ENCODE measurements at places on chromosomes 12 and 14. TPM values are rescaled to one million over a fixed set of nuclear protein-coding genes. Genes with fewer than 3 reads are reported as not detected.

GRCh38 chr14:73695997-73696396 is 18.2 kb downstream of the PNMA1 start:
- DNase-seq, result no peak

MGP gene
- 500 TPM for total RNA-seq

DNA sequence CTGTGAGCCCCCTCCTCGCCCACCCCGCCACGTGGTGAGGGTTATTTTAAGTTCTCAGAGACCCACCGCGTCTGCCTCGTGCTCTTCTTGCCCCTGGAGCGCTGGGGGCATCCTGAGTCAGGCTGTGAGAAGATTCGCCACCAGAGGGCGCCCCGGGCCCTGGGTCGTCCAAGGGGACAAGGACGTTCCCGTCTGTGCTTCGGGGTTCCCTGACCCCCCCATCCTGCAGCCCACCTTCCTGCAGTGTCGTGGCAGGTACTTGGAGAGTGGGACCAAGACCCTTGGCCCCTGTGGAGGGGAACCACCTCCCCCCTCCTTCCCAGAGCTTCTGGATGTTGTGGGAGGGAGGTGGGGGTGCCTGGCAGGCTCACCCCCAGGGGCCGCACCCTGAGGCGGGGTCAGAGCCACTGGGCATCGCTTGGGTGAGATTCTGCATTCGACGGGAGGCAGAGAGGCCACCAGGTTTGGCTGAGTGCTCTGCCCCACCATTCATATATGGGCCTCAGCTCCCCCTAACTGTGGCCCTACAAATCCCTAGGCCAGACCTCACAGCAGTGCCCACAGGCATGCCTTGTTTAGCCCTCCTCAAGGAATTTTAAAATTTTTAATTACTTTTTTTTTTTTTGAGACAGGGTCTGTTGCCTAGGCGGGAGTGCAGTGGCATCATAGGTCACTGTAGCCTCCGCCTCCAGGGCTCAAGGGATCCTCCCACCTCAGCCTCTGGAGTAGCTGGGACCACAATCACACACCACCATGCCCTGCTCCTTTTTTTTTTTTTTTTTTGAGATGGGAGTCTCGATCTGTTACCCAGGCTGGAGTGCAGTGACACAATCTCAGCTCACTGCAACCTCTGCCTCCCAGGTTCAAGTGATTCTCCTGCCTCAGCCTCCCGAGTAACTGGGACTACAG is 17.0 kb downstream of the RHOF start:
- peak; percentile 64 for DNase-seq

SLC17A8 gene
- 0.35 TPM for total RNA-seq

CCDC197 gene
- 0.04 TPM for total RNA-seq

GRCh38 chr12:7989827-7990491 is 42.6 kb upstream of the FOXJ2 start:
- DNase-seq, result peak; percentile 61

GRCh38 chr12:106605254-106605653 is 22.4 kb downstream of the RFX4 start:
- no peak for DNase-seq

- DNase-seq, result no peak
Measured at GRCh38 chr12:102964872-102965271, 7.4 kb downstream of the ASCL1 start.

- DNase-seq, result no peak
Measured at GRCh38 chr14:101082036-101082435, 178.5 kb upstream of the RTL1 start.

PRPH gene
- total RNA-seq, result 1.4 TPM

ALX1 gene
- total RNA-seq, result 0.62 TPM

GRCh38 chr12:42589465-42590329 is at the start of gene PRICKLE1:
PRICKLE1 (minus strand) TSS chr12:42589746; CDS start chr12:42472516, 117,230 bp downstream.
- DNase-seq, result peak; percentile 83

KIF5A gene
- 0.04 TPM for total RNA-seq

GRCh38 chr12:53956914-53957536 is 2.3 kb downstream of the HOXC12 start:
- no peak for DNase-seq

DNA sequence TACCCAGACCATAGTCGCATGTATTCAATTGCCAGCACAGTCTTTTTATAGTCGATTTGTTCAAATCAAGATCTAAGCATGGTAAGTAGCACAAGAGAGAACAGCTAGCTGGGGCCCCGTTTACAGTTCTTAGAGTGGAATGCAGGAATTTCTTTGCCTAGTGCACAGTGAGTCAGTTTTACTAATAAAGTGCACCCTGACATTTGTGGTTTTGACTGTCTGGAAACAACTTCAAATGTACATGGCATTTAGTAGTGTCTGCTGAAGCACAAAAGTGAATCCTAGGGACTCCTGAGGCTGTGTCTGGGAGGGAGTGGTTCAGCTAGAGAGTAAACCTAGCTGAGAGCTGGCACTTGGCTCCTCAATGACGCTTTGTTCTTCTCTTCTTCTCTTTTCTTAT is 64.9 kb downstream of the TMX1 start:
- DNase-seq, result no peak

DNA sequence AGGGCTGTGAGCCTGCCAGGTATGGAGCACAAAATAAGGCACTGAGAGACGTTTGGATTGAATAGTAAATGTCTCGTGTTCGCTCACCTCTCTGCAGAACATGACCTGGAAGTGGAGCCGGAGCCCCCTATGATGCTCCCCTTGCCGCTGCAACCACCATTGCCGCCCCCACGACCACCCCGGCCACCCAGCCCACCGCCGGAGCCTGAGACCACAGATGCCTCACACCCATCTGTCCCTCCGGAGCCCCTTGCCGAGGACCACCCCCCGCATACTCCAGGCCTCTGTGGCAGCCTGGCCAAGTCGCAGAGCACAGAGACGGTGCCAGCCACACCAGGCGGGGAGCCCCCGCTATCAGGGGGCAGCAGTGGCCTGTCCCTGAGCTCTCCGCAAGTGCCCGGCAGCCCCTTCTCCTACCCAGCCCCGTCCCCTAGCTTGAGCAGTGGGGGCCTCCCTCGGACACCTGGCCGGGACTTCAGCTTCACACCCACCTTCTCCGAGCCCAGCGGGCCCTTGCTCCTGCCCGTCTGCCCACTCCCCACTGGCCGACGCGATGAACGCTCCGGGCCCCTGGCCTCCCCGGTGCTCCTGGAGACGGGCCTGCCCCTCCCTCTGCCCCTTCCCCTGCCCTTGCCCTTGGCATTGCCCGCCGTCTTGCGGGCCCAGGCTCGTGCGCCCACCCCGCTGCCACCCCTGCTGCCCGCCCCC is 18.7 kb downstream of the SETD1B start:
- DNase-seq, result no peak

- DNase-seq, result peak; percentile 29
Measured at GRCh38 chr12:40646911-40647310, 45.3 kb upstream of the CNTN1 start.

GZMH gene
- total RNA-seq, result 0.40 TPM

- DNase-seq, result peak; percentile 5
Measured at GRCh38 chr12:18139254-18139653, 49.3 kb upstream of the RERGL start.

GRCh38 chr14:75717729-75718128 is 56.7 kb downstream of the TTLL5 start:
- no peak for DNase-seq

- peak; percentile 21 for DNase-seq
Measured at GRCh38 chr12:89950421-89950820, 241.8 kb upstream of the ATP2B1 start.

GPR68 gene
- total RNA-seq, result 0.35 TPM

DNA sequence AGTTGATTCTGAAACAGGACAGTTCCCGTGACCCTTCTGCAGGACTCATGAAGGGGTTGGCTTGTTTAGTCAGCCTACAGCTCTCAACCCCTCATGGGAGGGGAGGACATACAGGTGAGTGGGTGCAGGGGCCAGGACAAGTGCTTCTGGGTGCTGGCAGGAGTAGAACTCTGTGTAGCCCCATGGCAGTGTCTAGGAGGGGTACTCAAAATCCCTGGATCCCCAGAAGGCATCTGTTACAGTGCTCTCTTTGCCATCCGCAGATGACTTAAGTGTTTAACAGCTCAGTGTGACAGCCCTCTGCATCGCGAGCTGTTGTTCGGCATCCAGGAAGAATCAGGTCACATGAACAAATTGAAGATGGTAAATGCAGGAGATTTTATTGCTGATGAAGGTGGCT is 91.0 kb downstream of the PIK3C2G start:
- DNase-seq, result no peak

DNA sequence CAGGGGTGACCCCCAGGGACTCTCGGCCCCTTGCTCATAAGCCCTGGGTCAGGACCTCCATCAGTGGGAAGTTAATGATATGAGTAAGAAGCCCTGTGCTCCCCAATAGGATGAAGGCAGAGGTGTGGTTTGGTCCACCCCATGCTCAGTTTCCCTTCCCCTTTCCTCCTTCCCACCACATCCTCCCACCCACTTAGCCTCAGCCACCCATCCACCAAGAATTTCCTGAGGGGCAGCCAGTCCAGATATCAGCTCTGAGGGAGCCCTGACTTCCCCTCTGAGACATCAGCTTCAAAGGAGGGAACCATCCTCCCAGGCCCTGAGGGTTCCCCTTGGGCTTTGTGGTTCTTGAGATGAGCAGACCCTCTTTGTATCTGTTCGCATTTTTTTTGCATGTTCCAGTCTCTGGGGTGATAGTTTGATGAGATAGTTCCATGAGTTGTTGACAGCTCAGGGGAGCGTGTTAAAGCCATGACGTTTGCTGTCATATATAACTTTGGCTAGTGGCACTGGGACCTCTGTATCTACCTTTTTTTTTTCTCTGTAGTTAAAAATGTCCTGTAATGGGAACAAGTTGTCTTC is 71.2 kb downstream of the LGMN start:
- DNase-seq, result peak; percentile 45

- no peak for DNase-seq
Measured at GRCh38 chr12:19792028-19792427, 352.7 kb downstream of the AEBP2 start.

DNA sequence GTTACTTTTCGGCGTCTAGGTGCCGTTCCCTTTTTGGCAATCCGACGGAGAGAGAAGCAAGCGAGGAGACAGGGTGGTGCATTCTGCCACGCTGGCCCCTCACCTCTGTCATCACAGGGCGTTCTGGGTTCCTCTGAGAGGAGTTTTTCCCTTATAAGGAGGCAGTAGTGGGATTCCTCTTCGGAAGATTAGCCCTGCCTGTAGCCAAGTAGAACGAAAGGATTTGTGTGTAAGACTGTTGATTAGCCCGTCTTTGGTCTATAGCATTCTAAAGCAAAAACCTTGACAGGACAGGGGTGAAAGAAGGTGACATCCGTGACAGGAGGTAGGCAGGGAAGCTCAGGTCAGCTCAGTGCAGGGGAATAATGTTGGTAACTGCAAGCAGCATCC is 9.1 kb upstream of the NEMF start:
- DNase-seq, result peak; percentile 91

- peak; percentile 7 for DNase-seq
Measured at GRCh38 chr12:99154216-99154982, 493.2 kb upstream of the GARIN6 start.

GRCh38 chr12:98418357-98419075 is 96.9 kb upstream of the TMPO start:
- DNase-seq, result peak; percentile 95

GRCh38 chr14:91138511-91139359 is 24.9 kb downstream of the DGLUCY start:
- DNase-seq, result no peak

GRCh38 chr12:21678959-21679358 is 21.3 kb upstream of the LDHB start:
- no peak for DNase-seq

NKX2-8 gene
- not detected for total RNA-seq

- peak; percentile 90 for DNase-seq
Measured at GRCh38 chr14:50860478-50861086, 11.3 kb upstream of the ABHD12B start.

- DNase-seq, result no peak
Measured at GRCh38 chr12:110992909-110993308, 72.5 kb upstream of the MYL2 start.

GRCh38 chr12:27896419-27896990 is 76.0 kb downstream of the PTHLH start:
- DNase-seq, result no peak

CPNE6 gene
- total RNA-seq, result not detected

DNA sequence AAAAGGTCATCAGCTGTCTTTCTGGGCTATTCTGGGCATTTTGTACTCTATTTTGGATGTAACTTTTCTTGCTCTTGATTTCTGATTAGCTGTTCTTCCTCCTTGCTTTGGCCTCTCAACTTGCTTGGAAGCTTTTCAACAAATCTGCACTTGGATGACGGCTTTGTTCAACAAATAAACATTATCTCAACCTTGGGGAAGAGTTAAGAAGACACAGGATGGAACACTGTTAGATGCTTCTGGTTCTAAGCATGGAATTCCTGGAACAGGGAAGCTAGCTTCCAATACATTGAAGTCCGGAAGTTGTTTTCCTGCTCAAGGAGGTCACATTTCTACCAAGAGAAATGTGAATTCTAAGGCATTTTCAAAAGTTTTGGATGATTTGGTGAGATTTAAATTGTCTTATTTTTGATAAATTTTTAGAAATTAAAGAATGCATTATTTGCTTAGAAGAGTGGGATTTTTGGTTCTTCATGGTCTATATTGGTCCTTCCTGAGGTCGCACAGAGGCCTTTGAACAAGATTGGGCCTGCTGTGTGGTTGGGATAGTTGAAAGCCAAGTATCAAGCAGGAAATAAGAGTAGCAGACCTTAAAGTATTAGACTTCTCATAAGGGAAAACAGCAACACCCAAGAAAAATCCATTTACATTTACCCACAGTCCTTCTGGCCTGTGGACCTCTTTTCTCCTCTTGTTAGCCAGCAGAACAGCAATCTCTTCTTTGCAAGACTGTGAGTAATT is 59.2 kb downstream of the PPFIBP1 start:
- DNase-seq, result peak; percentile 90

DNA sequence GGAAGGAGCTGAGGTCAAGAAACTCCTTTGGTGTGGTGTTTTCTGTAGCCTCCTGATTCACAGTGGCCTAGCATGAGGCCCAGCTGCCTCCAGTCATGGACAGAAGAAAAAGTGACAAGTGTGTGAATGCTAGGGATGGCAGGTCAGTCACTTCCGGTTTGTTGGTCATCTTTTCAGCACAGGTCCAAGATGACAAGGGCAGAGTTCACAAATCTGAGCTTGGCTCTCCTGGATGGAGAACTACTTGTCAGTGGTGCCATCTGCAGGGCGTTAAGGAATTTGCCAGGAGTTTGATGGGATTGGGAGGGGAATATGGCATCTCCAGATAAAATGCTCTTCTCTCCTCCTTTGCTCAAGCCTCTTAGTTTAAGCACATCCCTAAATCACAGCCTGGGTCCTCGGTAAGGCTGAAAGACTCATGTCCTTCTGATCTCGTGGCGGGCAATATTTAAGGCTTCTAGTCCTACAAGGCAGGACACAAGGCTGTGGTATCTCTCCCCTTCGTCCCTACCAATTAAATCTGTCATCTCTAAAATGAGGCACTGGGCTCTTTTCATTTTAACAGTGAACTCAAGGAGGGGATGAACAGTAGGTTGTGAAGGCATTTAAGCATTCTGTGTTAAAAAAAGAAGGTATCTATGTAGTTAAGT is 10.0 kb downstream of the TUBA1B start:
- DNase-seq, result peak; percentile 64

DNA sequence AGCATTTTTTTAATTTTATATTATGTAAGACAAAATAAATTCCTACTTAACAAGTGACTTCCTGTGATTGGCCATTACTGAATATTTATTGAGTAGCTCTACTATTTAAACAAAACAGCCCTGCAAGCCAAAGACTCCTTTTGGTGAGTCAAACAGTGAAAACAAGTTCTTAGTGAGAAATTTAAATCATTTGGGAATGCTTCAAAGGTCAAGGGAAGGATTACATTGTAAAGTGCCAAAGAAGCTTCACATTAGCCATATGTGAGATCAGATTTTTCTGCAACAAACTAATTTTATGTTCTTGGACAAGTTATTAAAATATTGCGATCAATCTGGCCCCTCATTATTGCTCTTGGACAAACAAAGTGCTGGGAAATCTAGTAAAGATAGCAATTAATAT is 795.4 kb upstream of the MGAT4C start:
- peak; percentile 64 for DNase-seq

RHEBL1 gene
- total RNA-seq, result 1.2 TPM

IL26 gene
- total RNA-seq, result not detected

Measured in muscle of leg (tissue), 16 donors.